ENCODE measurements at places on chromosomes 1 and 21. TPM values are rescaled to one million over a fixed set of nuclear protein-coding genes. Genes with fewer than 3 reads are reported as not detected.

DNA sequence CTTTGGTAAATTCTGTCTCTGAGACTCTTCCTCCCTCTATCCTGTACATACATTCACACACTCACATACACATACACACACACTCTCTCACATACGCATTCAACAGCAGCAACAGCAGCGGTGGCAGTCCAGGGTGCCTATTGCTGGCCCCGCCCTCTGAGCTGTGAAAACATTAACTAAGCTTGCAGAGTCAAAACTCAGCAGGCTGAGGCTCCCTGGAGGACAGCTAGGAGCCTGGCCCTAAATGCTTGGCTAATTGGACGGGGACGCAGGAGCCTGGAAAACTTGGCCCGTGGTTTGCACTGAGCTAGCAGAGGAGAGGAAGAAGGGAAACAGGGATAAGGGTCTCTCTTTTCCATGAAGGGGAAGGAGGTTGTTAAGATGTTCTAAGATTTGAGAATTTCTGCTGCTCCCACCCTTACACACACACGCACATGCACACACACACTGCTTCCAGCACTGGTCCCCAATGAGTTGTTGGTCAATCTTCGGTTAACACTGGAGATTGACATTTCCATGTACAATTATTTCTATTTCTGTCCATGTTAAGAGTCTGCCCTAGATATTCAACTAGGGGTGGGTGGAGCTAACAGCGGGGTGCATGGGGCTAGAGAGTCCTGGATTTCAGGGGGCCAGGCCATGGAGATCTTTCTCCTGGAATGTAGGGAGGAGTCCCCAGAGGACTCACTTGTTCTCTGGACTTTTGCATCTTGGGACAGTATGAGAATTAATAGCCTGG is 94.2 kb downstream of the PLXNA2 start:
- no peak for DNase-seq

Gene LRRC53
- not detected for total RNA-seq

Gene ZNF593OS
- total RNA-seq: not detected

DNA sequence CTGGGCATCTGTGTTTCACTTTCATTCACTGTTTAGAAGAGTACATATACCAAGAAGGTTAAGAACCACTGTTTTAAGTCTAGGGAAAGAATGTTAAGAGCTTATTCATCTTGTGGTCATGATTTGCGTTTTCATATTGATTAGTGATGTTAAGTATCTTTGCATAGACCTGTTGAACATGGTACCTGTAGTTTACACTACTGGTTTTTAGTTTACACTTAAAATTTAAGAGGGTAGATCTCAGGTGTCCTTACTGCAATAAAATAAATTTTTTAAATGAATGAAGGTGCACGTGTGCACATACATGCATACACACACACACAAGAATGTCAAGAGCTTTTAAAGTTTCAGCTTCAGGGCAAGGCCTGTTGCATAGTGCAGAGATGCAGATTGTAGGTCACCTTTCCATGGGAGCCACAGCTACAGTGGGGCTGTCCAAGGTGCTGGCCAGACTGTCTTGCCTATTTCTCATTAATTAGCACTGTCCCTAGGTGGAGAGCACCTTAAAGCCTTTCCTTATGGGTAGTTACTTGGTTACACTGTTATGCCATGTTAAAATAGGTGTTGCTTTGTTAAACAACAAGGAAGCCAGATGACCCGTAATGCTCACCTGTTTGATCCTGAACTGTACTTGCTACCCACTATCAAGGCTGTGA is 543.0 kb upstream of the DAB1 start:
- DNase-seq: no peak

Gene OLIG1
- total RNA-seq: 0.61 TPM

DNA sequence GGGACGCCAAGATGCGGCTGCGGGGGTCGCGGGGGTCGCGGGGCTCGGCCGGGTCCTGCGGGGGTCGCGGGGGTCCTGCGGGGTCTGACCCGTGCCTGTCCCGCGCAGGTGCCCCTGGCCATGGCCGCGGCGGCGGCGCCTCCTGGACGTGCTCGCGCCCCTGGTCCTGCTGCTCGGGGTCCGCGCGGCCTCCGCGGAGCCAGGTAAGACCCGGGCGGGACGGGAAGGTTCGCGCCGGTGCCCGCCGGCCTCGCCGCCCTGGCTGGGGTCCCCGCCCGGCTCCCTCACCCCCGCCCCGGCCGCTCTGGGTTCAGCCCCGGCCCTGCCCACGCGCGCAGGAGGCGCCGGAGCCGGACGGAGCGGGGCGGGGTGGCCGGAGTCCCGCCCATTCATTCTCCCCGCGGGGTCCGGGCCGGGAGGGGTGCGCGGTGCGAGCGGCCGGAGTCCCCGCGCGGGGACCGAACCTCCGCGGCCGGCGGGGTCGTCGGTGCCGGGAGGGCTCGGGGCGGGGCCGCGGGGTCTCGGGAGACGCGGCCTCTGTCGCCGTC is 380 bp downstream of the COL18A1 start:
- no peak for DNase-seq

Gene SLC2A5
- not detected for total RNA-seq

DNA sequence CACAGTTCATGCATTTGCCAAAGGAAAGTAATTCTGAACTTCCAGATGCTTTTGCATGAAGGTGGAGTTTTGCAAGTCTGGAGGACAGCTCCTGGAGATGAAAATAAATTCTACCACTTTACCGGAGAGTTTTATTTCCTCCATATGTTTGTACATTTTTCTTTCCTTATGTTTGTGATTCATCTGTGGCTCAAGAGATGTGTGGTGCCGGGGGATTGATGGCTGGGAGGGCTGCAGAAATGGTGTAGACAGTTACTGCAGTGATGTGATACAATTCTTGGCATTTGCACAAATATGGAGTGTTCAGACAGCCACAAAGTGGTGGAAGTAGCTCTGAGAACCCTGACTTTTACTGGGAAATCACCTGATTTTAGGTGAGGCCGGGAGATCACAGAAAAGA is 58.5 kb upstream of the ASB17 start:
- DNase-seq: no peak

DNA sequence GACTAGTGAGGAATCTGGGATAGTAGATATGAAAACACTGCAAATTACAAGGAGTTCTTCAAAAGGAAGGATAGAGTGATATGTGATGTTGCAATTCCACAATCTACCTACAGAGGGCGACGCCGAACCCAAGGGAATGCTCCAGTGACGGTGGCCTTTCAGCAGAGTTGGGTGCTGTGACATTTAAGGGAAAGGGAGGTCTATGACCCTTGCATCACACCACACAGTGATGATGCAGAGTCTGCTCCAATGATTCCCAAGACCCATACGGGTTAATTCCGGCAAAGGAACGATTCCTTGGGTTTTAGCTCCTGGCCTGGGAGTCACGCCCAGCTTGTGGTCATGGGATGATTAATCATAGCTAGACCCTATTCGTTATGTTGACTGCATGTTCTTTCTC is 123.0 kb upstream of the IGSF21 start:
- DNase-seq: peak; percentile 54

GRCh38 chr1:9558271-9558945 is 19.1 kb downstream of the SLC25A33 start:
- DNase-seq: no peak

GRCh38 chr1:1239614-1240347 is 6.7 kb downstream of the C1QTNF12 start:
- no peak for DNase-seq

DNA sequence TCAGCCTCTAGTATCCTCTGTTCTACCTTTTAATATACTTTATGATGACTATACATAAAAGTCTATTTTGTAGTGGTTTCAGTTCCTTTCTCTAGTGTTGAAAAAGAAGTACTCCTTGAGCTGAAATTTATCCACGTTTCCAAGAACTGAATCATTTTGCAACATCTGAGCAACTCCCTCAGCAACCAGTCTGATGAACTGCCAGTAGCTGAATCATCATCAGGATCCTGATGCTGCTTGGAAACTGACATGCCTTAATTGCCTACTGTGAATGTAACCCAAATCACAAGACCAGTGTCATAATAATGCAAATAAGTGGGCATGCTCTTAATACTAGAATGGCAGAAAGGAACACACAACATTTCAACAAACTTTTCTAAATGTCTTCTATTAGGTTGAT is 103.3 kb downstream of the CYYR1 start:
- DNase-seq: no peak

DNA sequence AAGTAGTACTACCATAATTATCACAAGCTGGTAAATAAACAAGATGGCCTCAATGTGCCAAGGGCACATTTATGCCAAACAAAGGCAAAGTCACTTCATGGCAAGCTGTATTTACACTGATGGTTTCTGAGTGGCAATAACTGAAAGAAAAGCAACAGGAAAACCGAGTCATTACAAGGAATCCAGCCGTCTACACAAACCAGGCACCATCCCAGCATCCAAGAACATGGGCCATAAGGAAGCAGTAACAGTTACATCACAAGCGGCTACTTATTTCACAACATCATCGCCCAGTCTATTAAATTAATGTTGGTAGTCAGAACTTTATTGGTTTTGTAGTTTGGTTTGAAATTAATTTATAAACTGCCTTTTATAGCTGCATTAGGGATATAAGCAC is 214.2 kb downstream of the RERE start:
- DNase-seq: no peak

- DNase-seq: no peak
Measured at GRCh38 chr1:21262293-21263051, 27.8 kb downstream of the ECE1 start.

GRCh38 chr1:11888206-11888876 is 29.6 kb upstream of the NPPB start:
- DNase-seq: no peak

DNA sequence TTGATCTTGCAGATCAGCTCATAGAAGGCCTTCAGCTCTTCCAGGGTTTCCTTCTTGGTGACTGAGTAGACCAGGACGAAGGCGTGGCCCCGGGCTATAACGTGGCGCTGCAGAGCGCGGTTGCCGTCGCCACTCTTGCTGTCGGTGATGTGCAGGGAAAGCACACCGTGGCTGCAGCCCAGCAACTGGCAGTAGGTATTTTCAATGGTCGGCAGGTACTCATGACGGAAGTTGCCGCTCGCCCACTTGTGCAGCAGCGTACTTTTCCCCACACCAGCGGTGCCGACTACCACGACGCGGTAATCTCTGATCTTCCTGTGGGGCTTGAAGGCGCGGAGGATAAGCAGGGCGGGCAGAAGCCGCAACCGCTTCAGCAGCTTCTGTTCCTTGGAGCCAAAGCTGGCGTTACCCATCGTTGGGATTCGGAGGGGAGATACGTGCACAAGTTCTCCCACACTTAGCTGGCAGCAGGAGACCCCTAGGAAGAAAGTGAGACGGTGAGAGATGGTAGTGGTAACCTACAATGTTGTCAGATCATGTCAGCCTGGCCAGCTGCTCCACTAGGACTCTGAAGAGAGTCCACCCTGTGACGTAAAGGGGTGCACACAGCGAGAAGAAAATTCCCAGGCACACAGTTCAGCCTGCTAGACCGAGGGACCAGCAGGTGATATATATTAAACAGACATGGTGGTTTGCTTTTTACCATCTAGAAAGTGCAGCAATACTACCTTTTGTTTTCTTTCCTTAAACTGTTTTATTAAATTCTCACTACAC is 3.4 kb downstream of the DIRAS3 start:
- DNase-seq: no peak

Gene S100B
- 3.0 TPM for total RNA-seq

GRCh38 chr1:42979896-42980800 is 21.5 kb upstream of the SLC2A1 start:
- no peak for DNase-seq

- no peak for DNase-seq
Measured at GRCh38 chr21:31172328-31172727, 134.1 kb upstream of the KRTAP19-8 start.

- DNase-seq: no peak
Measured at GRCh38 chr1:226560243-226560642, 11.7 kb downstream of the STUM start.

DNA sequence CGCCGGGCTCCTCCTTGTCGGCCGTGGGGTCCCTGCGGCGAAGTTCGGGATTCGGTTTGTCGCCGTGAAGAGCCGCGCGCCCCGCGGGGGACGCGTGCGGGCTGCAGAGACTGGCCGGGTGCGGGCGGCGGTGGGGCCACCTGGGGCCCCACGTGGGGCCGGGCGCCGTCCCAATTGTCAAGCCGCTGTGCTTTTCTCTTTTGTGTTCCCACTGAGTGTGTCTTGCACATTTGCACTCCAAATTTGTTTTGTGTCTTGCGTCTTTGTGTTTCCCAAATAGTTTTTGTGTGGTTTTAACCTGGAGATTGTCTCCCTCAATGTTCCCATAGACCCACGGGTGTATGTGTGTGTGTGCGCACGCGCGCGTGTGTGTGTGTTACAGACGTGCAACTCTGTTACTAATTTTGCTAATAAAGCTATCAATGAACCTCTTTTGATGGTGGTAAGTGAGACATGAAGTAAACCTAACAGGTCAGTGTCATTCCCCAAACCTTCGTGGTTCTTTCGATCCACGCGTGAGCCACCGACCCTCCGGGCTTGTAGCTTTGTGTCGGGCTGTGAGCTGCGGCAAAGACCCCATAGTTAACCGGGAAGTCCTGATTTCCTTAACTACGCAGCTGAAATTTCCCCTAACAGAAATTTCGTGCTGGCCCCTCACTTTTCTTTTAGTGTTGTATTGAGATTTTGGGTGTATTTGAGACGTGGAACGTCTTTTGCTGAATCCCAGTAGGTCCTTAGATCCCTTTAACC is 708 bp downstream of the PRDM2 start:
- peak; percentile 58 for DNase-seq

GRCh38 chr1:94323311-94324177 is 86.2 kb upstream of the ARHGAP29 start:
- DNase-seq: no peak

DNA sequence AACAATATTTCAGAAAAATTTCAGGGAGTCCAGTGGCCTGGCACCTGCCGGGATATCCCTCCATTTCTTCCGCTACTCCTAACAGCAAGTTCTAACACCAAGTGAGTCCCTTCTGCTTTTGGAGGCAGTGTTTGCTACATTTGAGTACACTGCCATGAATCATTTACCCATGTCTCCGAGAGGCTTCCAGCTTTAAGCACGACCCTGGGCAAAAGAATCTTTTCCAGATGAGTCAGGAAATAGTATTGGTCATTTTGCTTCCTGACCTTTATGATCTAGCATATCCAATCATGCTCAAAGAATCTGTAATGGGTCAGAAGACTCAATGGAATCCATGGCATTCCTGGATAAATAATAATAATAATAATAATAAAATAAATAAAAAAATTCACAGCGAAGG is 60.7 kb upstream of the FMN2 start:
- no peak for DNase-seq

DNA sequence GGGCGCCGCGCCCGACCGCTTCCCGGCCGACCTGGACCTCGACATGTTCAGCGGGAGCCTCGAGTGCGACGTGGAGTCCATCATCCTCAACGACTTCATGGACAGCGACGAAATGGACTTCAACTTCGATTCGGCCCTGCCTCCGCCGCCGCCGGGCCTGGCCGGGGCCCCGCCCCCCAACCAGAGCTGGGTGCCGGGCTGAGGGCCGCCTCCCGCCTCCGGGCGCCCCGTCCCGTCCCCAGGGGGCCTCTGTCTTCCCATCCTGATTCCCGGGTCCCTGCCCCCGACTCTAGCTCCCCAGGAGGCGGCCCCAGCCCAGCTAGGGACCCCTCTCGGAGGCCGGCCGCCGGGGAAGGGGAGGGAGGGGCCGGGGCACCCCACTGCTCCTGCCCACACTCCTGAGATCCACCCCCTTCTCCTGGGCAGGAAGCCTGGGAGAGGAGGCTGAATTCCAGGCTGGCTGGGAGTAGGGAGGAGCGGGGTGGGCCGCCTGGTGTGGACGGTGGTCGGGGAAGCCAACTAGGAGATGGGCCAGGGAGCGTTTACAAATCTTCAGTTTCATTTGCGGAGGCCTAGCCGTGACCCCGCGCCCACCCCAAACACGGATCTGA is 21.4 kb downstream of the FOXO6 start:
- DNase-seq: no peak

All from activated CD8-positive, alpha-beta T cell treated with anti-CD3 and anti-CD28 coated beads for 36 hours (primary cell).